ENCODE measurements at places on chromosomes 12 and 14.

GRCh38 chr12:56034586-56035332, 7.0 kb upstream of the RPS26 start:
- no peak for DNase-seq

DNA sequence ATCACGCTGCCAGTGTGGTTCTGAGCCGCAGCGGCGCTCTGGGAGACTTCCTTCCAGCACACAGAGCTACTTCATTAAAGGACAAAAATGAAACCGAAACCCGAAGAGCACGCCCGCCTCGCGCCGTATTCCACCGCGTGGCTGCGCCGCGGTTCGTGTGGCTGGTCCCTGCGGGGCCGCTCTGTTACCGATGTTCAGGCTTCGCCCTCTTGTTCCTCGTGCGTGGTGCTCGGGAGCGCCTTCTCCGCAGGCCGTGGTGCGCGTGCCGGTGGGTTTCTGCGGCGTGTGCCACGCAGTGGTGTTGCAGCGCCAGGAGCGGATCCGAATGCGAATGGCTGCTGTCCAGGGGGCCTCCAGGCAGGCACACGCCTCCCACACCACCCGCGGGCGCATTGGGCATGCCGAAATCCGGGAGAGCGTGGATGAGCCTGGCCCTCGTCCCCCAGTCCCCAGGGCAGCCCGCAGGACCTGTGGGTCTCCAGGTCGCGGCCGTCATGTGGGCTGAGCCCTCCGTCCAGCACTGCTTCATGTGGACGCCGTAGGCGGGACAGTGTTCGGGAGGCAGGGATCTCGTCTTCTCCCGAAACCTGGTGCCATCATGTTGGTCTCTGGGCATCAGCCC, 91.2 kb downstream of the ADGRD1 start:
- no peak for DNase-seq

DNA sequence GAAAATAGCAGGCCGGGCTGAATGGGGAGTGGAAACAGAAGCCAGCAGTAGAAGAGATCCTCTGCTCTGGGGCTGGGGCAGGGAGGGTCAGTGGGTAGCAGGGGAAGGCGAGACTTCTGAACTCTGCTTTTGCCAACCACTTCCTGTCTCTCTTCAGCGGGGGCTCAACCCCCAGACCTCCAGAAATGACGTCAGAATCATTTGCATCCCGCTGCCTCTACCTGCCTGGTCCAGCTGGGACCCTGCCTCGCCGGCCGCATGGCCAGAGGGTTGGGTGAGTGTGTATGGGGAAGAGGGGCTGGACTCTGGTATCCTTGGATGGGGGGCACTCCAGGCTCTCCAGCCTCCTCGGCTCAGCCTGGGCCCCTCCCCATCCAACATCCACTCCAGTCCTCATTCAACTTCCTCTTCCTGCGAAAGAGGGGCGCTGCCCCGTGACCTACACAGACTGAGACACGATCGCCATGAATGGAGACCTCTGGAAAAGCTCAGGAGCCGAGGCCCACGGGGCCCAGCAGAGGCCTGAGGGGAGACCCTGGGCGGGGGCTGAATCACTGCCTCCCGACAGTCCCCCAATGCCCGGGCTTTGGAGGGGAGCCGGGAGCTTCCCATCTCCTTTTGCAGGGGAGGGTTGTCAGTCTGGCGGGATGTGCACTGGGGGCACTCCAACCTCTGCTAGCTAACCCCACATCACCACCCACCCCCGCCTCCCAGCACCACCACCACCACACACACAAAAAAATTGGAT, 458 bp upstream of the HOXC4 start:
- DNase-seq: peak; percentile 53

GRCh38 chr12:106227641-106228319, 20.0 kb downstream of the CKAP4 start:
- no peak for DNase-seq
